ENCODE measurements at places on chromosomes 7 and 10.
A peak's percentile ranks its signal among the peaks of the same experiment; 100 is the strongest.

DNA sequence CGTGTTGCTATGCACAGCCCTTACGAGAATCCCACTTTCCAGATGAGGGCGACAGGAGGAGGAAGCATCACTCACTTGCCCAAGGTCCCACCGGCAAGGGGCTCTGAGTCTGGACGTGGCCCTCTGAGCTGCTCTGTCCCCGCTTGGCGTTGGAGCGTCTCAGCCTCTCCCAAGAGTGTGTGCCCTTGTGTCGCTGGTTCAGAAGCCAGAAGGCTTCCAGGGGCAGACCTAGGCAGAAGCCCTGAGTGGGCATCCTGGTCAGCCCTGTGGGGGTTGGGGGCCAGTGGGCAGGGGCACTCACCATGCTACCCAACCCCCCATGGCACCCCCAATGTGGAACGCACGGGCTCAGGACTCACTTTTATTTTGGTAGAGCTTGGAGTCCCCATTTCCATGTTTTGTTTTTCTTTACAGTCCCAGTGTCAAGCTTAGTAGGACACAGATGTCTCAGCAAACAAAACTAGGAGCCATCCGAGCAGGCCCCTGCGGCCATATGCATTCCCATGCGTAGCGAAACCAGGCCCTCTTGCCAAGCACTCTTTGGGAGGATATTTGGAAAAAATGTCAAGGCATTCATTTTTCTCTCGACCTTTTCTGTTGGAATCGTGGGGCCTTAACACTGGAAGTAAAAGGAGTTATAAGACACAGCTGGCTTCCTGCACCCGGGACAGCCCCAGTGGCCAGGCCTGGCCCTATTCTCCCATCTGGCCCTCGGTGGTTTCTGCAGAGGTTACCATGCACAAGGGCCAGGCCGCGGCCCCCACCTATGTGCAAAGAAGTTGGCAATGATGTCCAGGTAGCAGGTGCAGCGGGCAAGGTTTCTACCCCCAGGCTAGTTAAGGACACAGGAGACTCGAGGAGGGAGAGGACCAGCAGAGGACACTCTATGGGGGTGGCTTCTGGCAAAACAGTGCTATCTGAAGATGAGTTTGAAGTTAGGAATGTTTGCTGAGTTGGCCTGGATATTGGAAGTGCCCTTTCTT lies 97.0 kb downstream of the LHPP start:
- no peak for DNase-seq

DNA sequence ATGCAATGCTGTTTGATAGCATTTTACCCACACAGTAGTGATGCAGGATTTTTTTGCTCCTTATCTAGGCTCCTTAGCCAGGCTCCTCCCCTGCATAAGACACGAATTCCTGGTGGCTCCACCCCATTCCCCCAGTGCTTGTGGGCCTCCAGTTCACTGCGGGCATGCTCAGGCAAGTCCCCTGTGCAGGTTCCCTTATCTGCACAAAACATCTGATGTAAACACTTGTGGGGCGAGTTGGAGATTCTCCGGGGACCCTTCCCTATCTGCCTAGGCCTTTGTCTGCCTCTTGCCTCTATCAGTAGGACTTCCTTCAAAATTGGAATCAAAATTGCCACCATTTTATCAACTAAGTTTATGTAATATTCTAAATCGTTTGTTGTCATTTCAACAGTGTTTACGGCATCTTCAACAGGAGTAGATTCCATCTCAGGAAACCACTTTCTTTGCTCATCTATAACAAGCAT lies 5.4 kb upstream of the STK17A start:
- DNase-seq: no peak

GRCh38 chr10:97182288-97182990 lies 3.3 kb downstream of the SLIT1 start:
- no peak for DNase-seq

DNA sequence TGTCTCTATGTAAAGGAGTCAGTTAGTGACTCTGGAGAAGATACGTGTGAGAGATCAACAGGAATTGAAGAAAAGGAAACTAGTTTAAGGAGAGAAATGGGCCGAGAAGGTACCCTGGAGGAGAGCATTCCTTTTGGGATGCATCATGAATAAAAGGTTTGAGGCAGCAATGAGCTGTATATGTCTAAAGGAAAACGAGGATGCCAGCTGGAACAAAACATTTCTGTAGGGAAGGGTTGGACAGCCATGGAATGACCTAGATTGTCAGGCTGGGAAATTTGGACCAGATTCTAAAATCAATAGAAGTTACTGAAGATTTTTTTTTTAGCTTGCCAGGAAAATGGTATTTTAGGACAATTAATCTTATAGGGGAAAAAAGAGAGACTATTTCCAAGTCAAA lies 17.2 kb upstream of the MPP7 start:
- DNase-seq: no peak

- no peak for DNase-seq
Observed at GRCh38 chr10:100972904-100973535, 3.7 kb downstream of the SEMA4G start.

DNA sequence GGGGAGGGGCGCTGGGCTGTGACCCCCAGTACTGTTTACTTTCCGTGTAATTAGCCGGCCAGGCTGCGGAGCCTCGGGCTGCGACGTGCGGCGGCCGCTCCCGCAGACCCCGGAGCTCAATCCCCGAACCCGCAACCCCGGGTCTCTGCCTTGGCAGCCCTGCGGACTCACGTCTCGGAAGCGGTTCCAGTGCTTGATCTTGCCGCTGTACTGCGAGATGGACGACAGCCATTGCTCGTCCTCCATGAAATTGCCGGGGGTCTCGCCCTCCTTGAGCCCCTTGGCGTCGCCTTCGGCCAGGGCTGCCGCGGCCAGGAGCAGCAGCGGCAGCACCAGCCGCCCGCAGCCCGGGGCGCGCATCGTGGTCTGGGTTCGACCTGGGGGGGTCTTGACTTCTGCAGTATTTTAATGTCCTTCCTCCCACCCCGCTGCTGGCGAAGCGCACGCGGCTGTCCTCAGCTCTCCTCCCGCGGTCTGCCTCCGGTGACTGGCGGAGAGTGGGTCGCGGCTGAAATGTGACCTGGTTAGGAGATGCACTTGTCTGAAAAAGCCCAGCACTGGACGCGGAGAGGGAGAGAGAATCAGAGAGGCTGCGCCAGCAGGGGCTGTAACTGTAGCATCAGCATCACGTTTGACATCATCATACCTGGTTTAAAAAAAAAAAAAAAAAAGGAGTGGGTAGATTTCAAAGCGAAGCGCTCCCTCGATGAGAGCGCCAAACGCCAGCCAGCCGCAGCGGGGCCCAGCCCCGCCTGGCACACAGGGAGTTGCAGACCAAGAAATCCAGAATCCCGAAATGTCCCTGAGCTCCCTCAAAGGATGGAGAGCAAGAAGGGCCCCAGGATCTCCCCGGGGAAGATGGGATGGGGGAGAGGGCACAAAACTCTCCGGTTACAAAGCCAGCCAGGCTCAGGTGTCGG lies at the start of gene SPOCK2:
Gene SPOCK2, minus strand, starts transcription at position 583 of the 920 bp plus-strand sequence. Its CDS starts 223 bp downstream, at position 360.
- DNase-seq: no peak

DNA sequence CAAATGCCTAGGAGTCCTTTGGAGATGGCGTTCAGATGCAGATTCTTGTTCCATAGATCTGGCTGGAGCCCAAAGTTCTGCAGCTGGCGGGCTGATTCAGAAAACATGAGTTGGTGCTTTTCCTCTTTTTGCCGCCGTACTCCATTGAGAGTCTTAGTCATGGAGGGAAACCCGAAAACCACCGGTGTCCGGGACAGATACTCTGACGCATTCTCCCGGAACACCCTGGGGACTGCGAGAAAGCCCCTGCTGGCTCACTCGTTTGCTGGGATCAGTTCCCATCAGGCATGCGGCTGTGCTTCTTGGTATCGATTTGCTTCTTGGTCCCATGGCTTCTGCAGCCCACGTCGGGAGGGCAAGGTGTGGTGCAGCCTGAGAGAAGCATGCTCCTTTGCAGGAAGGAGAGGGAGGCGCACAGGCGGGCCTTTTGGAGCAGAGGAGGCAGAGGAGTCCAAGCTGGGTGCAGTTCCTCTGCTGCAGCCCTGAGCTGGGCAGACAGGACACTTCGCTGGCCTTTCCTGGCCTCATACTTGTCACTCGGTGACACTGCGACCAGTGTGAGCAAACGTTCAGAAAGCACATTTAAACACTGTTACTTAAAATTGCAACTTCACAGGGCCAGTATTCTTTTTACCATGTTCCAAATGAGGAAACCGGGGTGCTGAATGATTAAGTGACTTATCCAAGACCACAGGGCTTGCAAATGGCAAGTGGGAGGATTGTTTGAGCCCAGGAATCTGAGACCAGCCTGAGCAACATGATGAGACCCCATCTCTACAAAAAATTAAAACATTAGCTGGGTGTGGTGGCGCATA lies 30.6 kb upstream of the PFKFB3 start:
- no peak for DNase-seq

DNA sequence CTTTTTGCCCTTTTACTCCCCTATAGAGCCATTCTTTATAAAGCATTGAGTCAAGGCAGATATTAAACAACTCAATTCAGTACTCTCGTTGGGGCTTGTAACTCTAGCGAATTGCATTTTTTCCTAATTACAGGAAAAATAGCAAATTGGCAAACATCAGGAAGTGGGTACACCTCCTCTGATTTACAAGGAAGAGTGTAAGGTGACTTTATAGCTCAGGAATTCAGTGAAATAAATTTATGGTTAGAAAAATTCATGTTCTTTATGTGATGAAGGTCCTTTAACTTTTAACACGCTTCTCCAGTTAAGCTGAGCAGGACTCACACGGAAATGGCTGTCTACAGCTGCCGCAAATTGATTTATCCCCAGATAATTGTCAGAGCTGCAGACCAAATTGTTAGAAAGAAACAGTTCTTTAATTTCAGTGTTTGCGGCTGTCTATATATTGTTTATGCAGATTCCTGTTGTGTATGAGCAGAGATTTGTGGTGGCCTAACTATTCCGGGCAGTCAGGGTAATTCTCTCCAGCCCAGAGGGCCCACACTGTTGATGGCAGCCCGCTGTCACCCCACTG lies 151.1 kb upstream of the MKI67 start:
- DNase-seq: no peak

DNA sequence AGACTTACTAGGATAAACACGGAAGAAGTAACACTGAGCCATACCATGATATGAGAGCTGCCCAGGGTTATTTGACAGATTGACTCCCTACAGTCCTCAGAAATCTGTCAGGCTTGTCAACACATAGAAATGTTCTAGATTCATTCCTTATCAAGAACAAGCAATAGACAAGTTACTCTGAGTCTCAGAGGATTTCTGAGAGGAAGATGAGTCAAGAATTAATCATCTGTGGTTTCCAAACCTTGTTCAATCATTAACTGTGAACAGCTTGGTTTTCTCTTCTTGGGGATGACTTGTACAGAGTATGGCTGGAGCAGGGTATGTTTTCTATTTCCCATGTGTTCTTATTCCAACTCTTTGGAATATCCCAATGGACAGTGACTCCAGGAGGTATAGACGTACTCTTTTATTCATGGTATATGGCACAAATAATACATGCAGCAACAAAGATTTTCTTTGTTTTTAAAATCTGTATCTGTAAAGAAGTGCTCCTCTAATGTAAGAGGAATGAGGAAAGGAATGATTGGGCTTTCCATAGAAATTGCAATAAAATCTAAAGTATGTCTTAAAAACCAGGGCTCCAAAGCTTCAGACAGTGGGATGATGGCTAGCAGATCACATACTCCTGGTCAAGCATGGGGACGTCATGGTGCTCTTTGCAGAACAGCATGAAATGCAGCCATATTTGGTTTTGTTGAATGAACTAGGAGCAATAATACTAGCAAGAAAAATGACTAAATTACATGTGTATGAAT lies 11.9 kb upstream of the SFR1 start:
- DNase-seq: no peak

- no peak for DNase-seq
Observed at GRCh38 chr7:98733036-98733435, 116.0 kb downstream of the NPTX2 start.

- DNase-seq: no peak
Observed at GRCh38 chr10:131193923-131194322, 117.6 kb downstream of the TCERG1L start.

GRCh38 chr7:150420242-150420641 lies 30.2 kb upstream of the GIMAP8 start:
- DNase-seq: no peak

- DNase-seq: no peak
Observed at GRCh38 chr7:101486433-101487104, 123.9 kb downstream of the COL26A1 start.

DNA sequence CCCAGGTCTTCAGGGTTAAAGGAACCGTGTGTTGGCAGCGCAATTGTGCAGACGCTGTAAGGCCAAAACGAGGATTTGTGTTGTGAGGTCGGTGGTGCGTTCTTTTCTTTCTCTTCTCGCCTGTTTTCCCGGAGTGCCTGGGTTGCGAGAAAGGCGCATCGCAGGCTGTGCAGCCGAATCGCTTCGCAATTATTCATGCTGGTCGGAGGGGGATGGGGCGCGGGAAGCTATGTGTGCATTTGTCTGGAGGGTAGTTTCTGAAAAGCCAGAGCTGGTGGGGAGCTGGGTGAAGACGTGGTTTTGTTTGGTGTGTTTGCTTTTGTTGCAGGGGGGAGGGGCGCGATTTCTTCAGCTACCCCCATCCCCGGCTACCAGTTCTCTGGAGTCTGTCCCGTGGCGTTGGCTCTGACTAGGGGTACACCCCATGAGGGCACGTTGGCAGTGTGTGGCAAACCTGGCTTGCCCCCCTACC lies 2.1 kb downstream of the MXI1 start:
- peak; percentile 48 for DNase-seq

- no peak for DNase-seq
Observed at GRCh38 chr7:139360948-139361307, 1.2 kb downstream of the LUC7L2 start.

- DNase-seq: no peak
Observed at GRCh38 chr7:43637114-43637806, 54.4 kb downstream of the STK17A start.

GRCh38 chr10:86628311-86628710 lies 26.0 kb upstream of the OPN4 start:
- no peak for DNase-seq

- DNase-seq: no peak
Observed at GRCh38 chr7:34220506-34221185, 315.3 kb downstream of the BMPER start.

DNA sequence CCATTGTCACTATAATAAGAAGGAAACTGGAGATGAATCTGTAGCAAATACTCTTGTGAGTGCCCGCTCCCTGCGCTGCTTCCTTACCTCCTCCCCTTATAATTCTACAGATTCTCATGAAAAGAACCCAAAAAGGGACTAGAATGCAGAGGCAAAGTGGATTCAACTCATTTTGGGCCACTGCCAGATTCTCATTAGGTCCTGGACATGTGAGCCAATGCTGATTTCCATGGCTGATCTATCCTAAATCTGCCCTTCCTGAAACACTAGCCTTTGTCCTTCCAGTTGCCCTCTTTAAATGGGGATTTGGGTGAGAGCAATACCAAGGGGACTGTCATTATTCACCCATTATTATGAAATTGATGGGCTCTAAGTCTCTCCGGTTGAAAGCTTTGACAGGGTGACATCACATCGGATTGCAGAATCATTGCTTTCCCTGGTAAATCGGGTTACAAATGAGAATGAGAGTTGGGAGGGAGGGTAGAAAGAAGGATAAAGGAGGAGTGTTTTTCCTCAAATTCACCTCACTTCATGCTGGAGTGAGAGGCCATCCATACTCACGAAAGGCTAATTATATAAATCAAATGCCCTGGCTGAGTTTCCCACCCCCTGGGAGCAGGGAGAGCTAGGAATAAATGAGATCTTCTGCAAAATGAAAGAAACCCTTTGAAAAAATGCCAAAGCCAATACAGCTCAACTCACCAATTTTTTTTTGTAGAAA lies 37.5 kb downstream of the PTN start:
- DNase-seq: no peak

- no peak for DNase-seq
Observed at GRCh38 chr10:71085689-71086438, 126.5 kb upstream of the UNC5B start.

GRCh38 chr7:131145026-131145425 lies 182.7 kb upstream of the MKLN1 start:
- DNase-seq: no peak

GRCh38 chr7:149825567-149826343 lies 12.4 kb upstream of the ZNF862 start:
- DNase-seq: no peak
